ENCODE measurements at places on chromosomes 3 and 15. TPM values are rescaled to one million over a fixed set of nuclear protein-coding genes. Genes with fewer than 3 reads are reported as not detected.

UBAP1L gene
- 3.5 TPM for total RNA-seq

ZBED2 gene
- total RNA-seq: not detected

EFCC1 gene
- total RNA-seq: 15.0 TPM

- DNase-seq: peak; percentile 89
Observed at GRCh38 chr3:171972871-171973348, 66.5 kb upstream of the FNDC3B start.

DNA sequence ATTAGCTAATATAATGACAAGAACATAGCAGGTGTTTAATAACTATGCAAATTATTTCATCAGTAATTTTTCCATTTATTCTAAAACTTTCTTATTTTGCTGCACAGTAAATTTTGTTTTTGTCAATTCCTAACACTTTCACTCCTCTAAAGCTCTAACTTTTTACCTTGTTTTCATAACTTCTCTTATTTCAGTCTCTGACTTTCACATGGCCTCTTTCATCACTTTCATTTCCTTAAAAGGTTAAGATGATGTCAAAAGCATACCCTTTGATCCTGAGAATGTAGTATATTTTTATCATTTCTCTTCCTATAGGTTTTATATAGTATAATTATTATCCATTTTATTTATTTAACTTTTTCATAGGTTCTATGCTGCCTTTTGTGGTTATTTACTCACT, 1325.8 kb upstream of the ALCAM start:
- no peak for DNase-seq

DNA sequence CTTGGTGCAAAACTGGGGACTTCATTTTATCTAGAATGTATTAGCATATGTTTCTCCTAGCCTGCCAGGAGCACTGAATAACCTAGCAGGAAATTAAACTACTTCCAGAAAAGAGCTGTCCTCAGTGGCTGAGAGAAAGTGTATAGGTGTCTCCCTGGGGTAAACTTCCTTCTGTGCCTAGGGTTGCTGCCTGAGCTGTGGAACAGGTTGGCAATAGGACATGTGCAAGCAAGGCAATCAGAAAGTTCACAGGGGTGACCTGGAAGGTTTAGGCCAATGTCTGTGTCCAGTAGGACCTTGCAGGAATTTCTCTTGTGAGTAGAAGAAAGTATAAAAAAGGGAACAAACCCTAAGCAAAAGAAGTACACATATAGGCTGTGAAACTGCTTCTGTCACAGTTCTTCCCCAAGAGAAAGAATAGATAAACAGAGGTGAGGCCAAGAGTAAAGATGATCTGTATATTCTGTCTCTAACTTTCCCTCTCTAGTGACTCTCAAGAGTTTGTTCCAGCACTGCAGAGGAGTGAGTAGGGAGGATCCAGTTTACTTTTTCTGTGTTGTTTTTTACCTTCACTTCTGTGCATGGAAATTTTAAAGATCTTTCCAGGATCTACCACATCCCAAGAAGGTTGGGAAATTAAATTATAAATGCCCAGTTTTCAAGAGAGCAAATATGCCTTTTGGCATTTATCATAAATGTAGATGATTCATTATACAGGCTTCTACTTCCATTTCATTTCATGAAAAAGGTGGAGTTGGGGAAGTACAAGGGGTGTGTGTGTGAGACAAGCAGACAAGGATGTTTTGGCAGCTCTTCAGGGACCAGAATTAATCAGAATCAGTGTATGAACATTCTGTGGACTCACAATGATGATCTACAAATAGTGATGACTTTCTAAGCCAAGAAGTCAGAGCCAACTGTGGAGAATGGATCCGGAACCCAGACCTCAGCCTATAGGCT, 155.2 kb downstream of the RBPMS2 start:
- no peak for DNase-seq

DNA sequence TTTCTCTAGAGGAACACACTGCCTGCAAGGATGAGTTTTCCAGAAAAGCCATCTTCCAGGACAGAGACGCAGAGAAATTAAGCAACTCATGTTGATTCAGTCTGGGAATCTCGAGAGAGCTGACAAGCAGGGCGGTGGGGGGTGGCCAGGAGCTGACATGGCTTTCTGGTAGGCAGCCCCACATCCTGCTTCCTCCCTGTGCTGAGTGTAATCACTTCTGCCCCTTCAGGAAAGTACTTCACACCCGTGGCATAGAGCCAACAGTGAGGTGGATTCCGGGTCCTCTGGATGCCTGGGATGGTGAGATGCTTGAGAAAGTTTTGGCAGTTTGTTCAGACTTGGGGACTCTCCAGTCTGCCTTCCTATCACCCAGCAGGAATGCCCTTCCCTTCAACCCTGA, 221.1 kb downstream of the SLCO3A1 start:
- DNase-seq: no peak
